Caki2 (cell line): ENCODE measurements at places on chromosomes 2 and 18.

DNA sequence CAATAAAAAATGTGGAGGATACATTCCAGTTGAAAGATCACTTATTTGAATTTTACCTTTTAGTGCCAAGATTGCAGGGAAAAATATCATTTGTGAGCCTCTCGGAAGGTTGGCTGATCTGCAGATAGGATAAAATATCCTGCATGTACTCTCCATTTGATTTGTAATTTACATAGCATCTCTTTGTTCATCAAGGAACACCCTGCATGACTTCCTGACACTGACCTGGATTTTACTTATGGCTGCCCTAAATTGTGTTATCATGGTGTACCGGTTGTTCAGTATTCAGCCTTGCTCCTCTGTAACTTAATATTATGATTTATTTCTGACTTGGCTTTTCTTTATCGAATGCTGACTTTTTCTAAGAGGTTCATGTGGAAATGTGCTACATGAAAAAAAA is 226.4 kb downstream of the PIK3C3 start:
- DNase-seq = no peak

- DNase-seq = no peak
Observed at GRCh38 chr2:240780023-240780700, 39.9 kb downstream of the KIF1A start.

DNA sequence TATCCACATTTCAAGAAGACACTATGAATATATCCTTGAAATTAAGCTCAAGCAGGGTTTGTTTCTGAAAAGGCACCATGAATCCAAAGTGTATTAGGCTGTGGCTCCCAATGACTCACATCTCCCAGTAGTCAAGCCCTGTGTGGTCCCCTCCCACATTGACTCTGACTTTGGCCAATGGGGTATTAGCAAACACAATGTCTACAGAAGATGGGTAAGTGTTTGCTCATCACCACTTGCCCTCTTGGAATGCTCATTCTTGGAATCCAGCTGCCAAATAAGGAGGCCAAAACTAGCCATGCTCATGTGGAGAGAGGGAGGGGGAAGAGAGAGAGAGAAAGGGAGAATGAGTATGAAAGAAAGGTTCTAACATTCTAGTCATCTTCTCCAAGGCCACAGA is 490.0 kb downstream of the TXNL1 start:
- DNase-seq = no peak

DNA sequence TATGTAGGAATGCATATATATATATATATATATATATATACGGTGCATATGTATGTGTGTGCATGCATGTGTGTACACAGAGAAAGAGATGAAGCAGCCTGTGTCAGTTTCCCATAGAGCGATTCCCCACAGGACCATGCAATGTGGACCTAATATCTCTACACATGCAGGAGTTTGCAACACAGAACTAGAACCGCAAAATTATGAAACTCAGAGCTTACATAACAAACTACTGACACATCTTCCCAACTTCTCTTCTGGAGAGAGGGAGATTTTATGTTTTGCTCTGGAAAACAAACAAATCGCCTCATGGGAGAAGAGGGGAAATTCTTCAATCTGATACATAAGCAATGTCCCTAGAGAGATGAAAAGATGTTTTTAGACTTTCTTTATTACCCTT is 377.2 kb downstream of the LRATD1 start:
- no peak for DNase-seq

GRCh38 chr2:159154366-159154765 is 132.1 kb downstream of the WDSUB1 start:
- DNase-seq = no peak

- no peak for DNase-seq
Observed at GRCh38 chr2:223500709-223501108, 101.5 kb downstream of the SCG2 start.
